Retinal pigment epithelial cell (primary cell): ENCODE measurements at places on chromosomes 11 and 22.

DNA sequence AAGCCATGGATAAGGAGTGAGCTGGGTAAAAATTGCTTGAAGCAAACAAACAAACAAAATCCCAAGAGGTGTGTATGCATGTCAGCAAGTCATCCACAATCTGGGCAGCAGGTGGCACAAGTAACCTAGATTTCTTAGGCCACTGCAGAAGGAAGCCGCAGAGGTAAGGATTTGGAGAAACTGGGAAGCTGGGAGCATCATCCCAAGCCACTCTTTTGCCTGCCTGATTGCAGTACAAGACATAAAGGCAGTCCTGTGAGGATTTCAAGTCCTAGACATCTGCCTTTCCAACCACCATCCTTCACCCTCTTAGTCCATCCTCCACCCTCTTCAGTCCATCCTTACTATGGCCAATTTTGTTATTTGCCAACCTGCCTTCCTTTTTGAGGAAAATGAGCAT lies 67.2 kb upstream of the BMAL1 start:
- DNase-seq: no peak

DNA sequence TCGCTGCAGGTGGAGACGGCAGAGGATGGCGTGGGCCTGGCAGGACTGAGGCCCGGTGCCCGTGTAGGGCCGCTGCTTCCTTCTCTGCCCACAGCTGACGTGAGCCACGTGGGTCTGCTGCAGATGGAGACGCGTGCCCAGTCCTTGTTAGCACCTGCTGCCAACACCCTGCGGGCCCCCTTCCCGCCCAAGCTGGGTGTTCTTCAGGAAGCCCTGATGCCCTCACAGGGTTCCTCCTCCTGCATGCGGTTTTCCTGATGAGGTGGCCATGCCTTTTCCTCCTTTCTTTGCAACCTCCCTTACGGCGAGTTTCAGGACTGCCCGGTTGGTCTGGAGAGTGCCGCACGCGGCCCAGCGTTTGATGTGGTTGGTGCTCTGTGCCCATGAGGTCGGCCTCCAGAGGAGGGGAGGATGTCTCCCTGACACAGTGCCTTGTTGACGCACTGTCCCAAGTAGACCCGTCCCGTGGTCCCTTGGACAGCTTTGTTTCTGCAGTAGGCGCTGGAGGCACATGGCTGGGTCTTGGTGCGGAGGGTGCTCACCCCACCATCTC lies 44.7 kb downstream of the AP2A2 start:
- no peak for DNase-seq

GRCh38 chr11:66637557-66638176 lies 836 bp upstream of the RBM4 start:
- DNase-seq: no peak

- DNase-seq: no peak
Observed at GRCh38 chr11:60977836-60978235, 6.4 kb downstream of the CD6 start.

- DNase-seq: no peak
Observed at GRCh38 chr11:72575533-72576242, 98.5 kb downstream of the PDE2A start.

- peak; percentile 22 for DNase-seq
Observed at GRCh38 chr22:20750461-20751184, 23.3 kb upstream of the SERPIND1 start.

DNA sequence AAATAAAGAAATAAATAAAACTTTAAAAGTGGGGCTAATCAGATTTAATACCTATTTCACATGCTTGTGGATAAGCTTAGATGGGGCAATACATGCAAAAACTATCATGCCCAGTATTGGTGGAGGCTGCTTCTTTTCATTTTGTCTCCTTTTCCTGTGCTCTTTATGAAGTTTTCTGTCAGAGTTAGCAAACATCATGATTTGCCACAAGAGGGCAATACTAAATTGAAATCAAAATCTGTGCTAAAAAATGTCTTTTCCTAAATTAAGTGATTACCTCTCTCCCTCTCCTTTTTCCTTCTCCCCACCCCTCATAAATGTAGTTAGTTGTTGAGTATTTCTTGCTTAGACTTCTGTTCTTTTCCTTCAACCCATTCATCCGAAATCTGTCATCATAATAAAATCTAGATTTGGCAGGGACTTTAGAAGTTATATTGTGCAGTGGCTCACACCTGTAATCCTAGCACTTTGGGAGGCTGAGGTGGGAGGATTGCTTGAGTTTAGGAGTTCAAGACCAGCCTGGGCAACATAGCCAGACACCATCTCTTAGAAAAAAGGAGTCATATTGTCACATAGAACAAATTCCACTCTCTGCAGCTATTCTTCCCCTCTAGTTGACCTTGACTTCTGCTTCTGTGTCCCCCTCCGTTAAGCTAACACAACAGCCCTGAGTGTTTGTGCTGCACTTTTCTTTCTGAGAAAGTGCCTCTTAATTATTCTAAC lies 4.7 kb upstream of the ARHGAP42 start:
- DNase-seq: no peak

DNA sequence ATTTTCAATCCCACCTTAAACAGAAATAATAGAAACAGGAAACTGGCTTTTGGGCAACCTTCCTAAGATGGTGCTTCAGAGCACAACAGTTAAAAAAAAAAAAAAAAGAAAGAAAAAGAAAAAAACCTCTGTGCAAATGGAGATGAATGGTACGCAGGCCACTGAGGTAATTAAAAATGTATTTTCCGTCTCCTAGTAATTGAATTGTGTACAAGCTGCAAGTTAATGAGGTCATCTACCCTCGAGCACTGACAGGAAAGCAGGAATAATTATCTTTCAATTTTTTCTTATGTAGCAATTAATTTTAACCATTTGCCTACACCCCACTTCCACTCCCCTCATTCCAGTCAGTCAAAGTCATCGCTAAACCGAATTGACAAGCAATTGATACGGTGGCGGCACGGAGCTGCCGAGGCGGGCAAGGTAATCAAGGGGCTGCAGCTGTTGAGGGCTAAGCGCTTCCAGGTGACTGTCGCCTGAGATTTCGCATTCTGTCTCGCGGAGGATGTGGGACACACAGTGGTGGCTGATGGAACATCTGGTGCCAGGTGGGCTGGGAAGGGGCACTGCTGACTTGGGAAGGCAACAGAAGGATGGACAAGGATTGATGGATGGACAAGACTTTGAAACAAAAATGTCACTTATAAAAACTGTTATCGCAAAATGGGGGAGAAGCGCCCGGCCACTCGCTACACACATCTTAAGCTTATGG lies 109.4 kb downstream of the RCN1 start:
- DNase-seq: no peak

DNA sequence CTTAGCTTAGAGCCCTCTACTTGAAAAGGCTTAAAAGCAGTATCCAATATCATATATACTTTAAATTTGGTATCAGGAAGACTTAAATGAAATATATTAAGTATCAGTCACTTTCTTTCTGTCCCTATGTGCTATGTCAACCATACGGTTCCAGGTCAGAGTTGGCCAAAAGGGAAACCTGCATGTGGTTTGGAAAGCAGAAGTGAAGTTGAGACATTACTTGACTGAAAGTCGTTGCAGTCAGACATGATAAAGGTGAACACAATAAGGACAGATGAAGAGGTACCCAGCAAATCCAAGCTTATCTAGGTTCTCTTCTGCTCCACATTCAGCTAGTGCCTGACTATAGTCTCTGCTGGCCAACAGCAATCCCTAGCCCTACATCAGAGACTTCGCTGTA lies 336.8 kb downstream of the KCNA4 start:
- no peak for DNase-seq

DNA sequence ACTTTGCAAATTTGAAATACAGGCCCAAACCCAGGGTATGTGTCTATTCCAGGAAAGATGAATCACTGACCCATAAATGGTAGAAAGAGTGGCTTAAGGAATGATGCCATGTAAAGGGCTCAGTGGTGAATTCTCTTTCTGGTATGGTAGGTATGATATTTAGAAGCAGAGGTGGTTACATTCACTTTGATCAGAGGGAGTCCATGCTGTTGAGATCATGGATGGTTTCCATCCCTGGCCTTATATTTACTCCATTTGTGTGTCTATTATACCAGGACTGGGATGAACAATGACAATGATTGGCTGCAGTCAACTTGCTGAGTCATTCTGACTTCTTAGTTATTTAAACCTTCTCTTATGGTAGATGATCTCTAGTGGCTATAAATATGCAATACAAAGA lies 419.8 kb upstream of the LRRC4C start:
- no peak for DNase-seq

DNA sequence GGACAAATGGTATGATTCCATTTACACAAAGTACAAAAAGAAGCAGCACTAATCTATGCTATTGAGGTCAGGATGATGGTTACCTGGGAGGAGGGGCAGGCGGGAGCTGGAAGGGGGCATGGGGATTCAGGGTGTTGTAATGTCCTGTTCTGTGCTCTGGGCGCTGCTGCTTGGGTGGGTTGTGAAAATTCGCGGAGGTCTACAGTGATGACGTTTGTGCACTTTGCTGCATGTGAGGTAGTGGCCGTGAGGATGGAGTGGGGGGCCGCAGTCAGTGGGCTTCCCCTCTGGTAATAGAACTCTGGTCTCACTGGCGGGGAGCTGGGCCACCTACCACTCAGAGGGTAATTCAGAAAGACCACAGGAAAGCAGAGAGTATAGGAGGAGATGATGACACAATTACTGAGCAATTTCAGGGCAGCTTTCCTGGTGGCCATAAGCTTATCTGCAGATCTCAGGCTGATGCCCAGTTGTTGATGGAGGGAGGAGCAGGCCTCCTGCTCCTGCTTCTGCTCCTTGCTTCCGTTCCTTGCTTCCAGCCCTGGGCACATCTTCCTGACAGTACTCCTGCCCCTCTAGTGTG lies 121.5 kb downstream of the CEP164 start:
- DNase-seq: no peak

- no peak for DNase-seq
Observed at GRCh38 chr11:25211635-25212254, 714.9 kb downstream of the LUZP2 start.

DNA sequence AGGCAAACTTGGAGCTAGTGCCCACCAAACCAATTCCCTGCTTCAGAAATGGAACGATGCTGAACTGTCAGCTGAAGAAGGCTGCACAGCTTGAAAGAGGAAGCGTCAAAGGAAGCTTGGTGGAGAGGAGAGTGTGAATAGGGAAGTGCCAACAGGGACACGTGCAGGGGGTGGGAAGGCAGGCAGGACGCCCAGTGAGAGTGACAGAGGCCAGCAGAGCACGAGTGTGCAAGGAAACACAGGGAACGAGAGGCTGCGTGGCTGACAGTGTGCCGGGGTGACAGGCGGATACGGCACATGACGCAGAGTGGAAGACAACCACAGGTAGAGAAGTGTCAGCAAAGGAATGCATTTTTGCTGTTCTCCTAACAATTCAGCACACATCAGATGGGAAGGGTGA lies 196.4 kb downstream of the LARGE1 start:
- DNase-seq: no peak

GRCh38 chr11:122672892-122673291 lies 17.4 kb downstream of the UBASH3B start:
- DNase-seq: no peak

DNA sequence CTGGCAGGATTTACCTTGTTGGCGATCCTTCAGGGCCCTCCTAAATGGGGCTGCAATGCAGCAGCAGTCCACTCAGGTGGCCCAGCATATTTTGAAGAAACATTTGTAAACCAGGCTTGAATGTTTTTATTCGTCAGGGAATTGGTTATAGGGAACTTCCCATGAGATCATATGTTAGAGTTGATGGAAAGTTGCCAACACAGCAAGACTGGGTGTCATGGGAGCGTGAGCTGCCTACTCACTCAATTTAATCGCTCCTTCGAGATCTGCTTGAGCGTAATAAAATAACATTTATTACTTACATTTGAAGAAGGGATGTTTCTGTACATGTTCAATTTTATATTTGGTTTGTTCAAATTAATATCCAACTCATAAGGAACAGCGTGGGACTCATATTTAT lies 19.4 kb downstream of the OR2AT4 start:
- no peak for DNase-seq

DNA sequence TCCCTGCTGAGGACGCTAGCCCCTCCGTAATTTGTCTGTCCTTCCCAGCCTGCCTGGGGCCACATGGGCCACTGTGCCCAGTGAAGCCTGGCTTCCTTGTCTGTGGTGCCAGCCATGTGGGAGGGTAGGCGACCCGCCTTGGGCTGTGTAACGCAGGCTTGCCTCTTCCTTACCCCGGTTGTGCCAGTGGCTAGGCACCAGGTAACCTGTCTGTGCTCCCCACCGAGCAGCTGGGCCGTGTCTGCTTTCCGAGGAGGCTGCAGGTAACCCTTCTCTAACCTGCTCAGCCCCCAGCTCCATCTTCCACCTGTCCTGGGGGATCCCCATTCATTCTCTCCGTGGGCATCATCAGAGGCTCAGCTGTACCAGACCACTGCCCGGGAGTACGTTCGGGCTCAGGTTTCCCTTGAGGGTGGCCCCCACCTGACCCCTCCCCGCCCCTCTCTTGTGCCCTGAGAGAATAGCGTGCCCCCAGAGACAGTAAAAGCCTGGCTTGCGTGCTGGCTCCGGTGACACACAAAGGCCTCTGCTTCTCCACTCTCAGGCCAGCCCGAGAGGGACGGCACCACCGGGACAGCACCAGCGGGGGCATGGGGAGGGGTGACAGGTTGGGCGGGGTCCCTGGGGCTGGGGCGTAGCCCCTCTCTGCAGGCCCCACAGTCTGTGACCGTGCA lies 79.1 kb downstream of the CDKN1C start:
- DNase-seq: no peak

DNA sequence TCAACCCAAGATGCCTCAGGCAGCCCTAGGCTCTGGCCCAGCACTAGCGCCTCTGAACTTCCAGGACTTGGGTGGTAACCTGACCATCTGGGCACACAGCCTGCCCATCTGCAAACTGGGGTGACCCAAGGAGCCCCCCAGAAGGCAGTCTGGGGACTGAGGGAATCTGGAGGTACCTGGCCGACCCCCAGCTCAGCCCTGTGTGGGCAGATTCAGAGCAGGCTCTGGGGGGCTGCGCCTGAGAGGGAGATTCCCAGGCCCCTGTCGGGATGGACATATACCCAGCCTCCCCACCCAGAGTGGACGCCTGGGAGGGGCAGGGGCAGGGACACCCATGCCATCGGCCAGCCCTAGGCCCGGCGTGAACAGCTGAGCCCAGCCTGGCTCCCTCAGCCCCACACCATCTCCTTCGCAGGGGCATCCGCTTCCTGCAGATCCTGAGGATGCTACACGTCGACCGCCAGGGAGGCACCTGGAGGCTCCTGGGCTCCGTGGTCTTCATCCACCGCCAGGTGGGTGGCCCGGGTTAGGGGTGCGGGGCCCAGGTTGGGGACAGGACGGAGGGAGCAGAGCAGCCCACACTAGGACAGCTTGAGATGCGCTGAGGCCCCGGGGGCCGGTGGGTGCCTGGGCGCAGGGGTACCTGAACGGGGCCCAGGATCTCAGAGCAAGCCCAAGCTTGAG lies 126.9 kb downstream of the KCNQ1 start:
- no peak for DNase-seq

GRCh38 chr11:131483453-131483852 lies 113.0 kb downstream of the NTM start:
- DNase-seq: no peak

- DNase-seq: no peak
Observed at GRCh38 chr22:22364207-22364606, 119.6 kb downstream of the VPREB1 start.

DNA sequence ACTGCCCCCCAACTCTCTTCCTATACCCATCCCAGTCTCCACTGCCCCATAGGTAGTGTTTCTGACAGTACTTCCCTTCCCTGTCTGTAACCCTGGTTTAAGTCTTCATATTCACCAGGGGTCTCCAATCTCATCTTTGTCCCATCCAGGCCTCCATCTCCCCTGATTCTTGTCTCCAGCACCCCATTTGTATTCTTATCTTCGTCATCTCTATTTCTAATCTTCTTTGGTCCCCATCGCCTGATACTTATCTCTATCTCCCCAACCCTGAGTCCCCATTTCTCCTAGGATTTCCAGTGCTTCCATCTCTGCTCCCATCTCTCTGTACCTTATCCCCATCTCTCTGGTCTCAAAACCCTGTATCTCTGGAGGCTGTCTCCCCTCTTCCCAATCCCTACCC lies 1.8 kb downstream of the PHOX2A start:
- no peak for DNase-seq
